ENCODE measurements at places on chromosomes 13 and 19. TPM values are rescaled to one million over a fixed set of nuclear protein-coding genes. Genes with fewer than 3 reads are reported as not detected.

Gene ACER1
- not detected for total RNA-seq

Gene LRRC63
- 0.41 TPM for total RNA-seq

Gene BLOC1S3
- total RNA-seq = 2.8 TPM

Gene PNKP
- 152 TPM for total RNA-seq

Gene PRR36
- 0.22 TPM for total RNA-seq

Gene SGCG
- total RNA-seq = 0.67 TPM

Gene SPTBN4
- total RNA-seq = 5.4 TPM

Gene ZNF223
- total RNA-seq = 8.8 TPM

Gene KLK8
- total RNA-seq = 0.39 TPM

Gene TMEM59L
- 3.4 TPM for total RNA-seq

Gene ZNF836
- 36.0 TPM for total RNA-seq

Gene FPR1
- 23.9 TPM for total RNA-seq

Gene MUC16
- total RNA-seq = not detected

Gene SIGLEC5
- total RNA-seq = not detected

Gene KLK2
- not detected for total RNA-seq

Gene OSCAR
- 2.0 TPM for total RNA-seq

Gene C19orf85
- not detected for total RNA-seq

Gene POLR2I
- total RNA-seq = 88.3 TPM

Gene RDH8
- not detected for total RNA-seq

Gene APOC4
- not detected for total RNA-seq

Gene ZNF586
- total RNA-seq = 16.7 TPM

Gene ZNF793
- total RNA-seq = 6.3 TPM

Gene FXYD7
- not detected for total RNA-seq

Gene TLE2
- total RNA-seq = 36.4 TPM

Gene KANK3
- 27.7 TPM for total RNA-seq

Gene GPR183
- 15.0 TPM for total RNA-seq

Data from adrenal gland (tissue), 19 donors.